NCI-H1694 treated with DMSO at 0.1 percent for 48 hours (cell line): ENCODE measurements at places on chromosomes 12 and 14.

GRCh38 chr14:34354556-34354955 lies 107.5 kb downstream of the SPTSSA start:
- DNase-seq, result peak; percentile 41

DNA sequence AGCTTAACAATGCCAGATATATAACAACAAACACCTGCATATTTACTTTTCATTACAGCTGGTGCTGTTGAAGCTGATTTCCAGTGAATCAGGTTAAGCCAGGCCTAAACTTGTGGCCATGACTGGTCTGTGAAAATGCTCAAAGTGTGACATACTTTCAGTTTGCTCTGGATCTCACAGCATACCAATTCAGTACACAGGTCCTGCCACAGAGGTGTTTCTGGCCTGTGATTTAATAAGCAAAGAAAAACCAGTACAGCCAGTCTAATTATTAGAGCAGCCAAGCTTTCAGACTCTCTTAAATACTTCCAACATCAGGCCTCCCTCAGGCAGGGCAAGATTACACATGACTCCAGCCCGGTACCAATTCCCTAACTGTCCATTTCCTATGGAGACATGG lies 27.4 kb upstream of the TMCC3 start:
- DNase-seq, result no peak

DNA sequence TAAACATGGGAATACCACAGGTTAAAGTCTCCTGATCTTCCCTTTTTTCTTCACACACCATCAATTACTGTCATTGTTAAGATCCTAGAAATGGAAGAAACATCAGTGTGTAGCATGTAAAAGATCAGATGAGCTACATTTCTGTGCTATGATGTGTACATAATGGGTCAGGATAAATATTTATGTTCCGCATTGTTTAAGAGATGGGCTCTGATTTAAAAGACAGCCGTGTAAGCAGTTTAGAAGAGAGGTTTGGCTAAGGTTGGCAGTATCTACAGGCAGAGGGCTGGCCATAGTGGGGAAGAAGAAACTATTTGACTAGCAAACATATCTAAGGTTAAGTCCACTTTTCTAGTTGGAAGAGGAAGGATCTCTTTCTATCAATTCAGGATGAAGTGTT lies 49.4 kb downstream of the LRRC9 start:
- no peak for DNase-seq

GRCh38 chr12:97464385-97465321 lies 2.0 kb downstream of the RMST start:
- no peak for DNase-seq

- no peak for DNase-seq
These were observed 37.0 kb downstream of the DTX1 start for GRCh38 chr12:113093409-113094101.

DNA sequence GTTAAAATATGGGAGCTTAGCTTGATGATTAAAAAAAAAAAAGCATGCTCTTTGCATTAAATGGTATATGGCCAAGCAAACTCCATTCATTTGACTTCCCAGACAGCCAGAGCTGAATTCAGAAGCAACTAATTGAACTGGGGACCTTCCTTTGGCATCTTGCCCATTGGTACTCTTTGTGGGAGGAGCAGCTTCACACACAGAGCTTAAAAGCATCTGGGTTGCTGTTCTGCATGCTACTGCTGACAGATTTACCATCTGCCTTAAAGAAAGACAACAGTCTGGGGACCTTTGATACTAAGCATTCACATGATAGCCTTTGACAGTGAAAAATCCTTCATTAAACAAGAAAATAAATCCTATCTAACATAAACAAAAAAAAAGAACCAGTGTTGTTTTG lies 977.9 kb downstream of the TMTC2 start:
- DNase-seq, result peak; percentile 77

GRCh38 chr14:91229743-91230200 lies 14.7 kb downstream of the GPR68 start:
- no peak for DNase-seq

- DNase-seq, result no peak
These were observed 14.4 kb downstream of the FGD6 start for GRCh38 chr12:95202691-95203486.

DNA sequence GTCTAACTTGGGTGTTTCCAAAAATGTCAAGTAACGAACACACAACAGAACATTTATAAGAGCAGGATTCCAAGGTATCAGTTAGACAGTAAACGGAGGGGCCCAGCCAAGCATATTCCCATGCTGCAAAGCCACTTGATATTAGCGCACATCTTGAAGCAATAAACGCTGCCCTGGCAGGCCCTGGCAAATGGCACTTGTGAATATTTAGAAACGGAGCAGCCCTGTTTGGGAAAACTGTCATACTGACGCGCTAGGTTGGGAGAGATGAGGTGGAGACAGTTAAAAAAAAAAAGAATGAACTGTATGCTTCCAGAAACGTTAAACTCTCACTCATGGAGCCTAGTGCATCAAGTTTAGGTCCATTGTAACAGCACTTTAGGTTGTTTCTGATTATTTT lies 9.3 kb downstream of the DGLUCY start:
- no peak for DNase-seq

GRCh38 chr12:90301561-90302133 lies 593.0 kb upstream of the ATP2B1 start:
- no peak for DNase-seq

DNA sequence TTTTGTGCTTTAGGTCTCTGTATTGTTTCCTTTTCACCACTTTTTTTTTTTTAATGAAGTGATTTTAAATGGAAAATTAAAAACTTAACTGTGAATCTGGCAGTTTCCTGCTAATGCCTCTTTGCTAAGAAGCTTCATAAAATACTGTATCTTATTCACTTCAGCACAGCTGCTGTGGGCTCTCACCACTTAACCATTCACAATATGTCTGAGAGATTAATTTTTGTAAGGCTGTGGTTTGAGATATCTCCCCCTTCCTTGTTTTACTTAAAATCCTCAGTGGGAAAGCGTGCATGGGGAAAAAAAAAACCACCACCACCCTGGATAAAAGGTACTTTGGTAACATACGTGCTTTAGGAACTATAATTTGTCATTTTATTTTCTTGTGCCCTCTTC lies 115.9 kb downstream of the ETV6 start:
- DNase-seq, result no peak

DNA sequence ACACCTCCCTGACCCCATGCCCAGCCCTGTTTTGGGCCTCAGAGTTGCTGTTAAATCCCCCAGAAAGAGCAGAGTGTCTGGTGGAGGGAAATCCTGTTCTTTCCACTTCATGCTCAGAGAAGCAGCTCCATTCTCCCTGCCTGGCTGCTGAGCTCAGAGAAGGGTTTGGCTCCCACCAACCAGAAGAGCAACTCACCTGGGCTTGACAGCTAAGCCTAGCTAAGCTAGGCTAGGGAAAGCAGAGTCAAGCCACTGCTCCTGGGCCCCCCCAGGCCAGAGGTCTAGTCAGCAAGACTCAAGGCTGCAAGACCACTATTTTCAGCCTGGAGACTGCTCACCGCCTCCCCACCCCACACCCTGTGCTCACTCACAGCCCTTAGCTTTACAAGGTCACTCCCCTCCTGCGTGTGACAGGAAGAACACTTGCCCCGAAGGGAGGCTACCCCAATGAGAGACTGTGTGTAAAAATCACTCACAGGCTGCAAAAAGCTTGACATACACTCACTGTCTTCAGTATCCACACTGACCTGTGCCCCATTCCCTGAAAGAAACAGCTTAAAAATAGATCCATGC lies 13.5 kb downstream of the GSC start:
- no peak for DNase-seq

DNA sequence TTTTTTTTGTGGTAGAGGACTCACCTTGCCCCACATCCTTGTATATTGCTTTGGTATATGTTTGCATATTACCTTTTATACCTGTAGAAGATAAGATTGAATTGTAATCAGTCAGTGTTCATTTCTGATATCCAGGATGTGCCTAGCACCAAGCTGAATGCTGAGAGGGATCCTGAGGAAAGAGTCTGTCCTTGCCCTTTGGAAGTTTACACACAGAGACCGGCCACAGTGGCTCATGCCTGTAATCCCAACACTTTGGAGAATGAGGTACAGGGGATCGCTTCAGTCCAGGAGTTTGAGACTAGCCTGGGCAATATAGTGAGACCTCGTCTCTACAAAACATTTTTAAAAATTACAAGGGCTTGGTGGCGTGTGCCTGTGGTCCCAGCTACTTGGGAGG lies 8.4 kb downstream of the ACVR1B start:
- DNase-seq, result no peak

GRCh38 chr12:85725991-85726390 lies 110.2 kb downstream of the RASSF9 start:
- DNase-seq, result no peak

DNA sequence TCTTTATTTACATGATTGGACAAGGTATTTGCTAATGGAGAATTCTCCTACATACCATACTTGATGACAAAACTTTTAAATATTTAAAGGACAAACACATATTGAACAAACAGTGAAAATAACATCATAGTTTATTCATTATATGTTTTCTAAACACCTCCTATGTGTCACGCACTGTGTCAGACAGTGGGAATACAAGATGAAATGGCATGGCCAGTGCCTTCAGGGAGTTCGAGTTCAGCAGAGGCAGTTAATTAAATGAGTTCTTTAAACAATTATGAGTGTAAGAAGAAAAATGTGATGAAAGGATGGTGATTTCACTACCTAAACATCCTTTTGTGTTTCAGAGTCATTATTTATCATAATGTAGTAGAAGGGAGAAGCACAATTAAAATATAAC lies 159.8 kb downstream of the KCNH5 start:
- DNase-seq, result no peak

- DNase-seq, result no peak
These were observed 16.1 kb downstream of the BIN2 start for GRCh38 chr12:51307655-51308593.

DNA sequence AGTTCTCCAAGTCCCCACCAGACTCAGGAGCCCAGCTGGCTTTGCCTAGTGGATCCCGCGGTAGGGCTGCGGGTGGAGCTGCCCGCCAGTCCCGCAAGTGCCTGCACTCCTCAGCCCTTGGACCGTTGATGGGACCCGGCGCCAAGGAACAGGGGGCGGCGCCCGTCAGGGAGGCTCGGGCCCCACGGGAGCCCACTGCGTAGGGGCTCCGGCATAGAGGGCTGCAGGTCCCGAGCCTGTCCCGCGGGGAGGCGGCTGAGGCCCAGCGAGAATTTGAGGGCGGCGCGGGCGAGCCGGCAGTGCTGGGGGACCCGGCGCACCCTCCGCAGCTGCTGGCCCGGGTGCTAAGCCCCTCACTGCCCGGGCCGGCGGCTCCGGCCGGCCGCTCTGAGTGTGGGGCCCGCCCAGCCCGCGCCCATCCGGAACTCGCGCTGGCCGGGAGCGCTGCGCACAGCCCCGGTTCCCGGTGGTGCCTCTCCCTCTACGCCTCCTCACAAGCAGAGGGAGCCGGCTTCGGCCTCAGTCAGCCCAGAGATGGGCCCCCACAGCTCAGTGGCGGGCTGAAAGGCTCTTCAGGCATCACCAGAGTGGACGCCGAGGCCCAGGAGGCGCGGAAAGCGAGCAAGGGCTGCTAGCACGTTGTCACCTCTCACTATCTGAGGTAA lies 452.4 kb upstream of the LRFN5 start:
- no peak for DNase-seq

GRCh38 chr14:62307844-62308243 lies 545.6 kb downstream of the SNAPC1 start:
- DNase-seq, result no peak

DNA sequence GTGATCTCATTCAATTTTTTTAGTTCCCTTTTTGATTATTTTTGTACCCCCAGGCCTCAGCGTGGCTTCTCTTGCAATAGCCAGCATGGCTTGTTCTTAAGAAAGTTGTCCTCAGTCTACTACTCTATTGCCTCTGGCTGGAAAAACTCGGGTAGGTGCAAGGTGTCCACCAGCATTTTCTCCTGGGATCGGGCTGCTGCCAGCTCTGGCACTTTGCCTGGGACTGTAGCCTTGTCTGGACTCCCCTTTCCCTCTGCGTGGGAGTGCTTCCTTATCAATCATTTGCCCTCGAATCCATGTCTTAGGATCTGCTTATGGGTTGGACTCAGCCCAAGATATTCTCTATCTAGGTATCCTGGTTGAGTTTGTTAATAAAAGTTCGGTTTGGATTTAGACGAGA lies 773.4 kb downstream of the DIO2 start:
- DNase-seq, result no peak

DNA sequence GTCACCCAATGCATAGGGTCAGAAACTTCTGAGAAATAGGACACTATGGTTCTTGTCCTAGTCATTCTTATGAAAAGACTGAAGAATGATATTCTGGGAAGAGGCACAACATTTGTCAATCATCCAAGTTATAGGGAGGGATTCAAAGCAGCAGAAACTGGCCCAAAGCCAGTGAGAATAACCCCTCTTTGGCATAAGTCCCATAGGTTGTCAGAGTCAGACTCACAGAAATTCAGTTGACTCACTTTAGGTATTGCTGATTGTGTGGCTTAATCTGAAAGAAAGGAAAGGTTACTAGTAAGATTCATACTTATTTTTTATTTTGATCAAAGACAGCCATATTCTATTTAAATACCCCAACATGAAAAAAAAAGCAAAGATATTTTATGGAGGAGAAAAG lies 151.0 kb downstream of the SRGAP1 start:
- peak; percentile 32 for DNase-seq

GRCh38 chr14:64929014-64929359 lies 13.6 kb downstream of the GPX2 start:
- no peak for DNase-seq

- no peak for DNase-seq
These were observed 10.2 kb downstream of the TRPV4 start for GRCh38 chr12:109822951-109823411.

GRCh38 chr12:118690506-118690905 lies 290.8 kb upstream of the SRRM4 start:
- DNase-seq, result peak; percentile 17

GRCh38 chr12:3896356-3896755 lies 23.2 kb upstream of the PARP11 start:
- DNase-seq, result no peak

- no peak for DNase-seq
These were observed 11.4 kb downstream of the PLEKHG6 start for GRCh38 chr12:6321905-6322304.

- DNase-seq, result no peak
These were observed 129.3 kb downstream of the ZFP36L1 start for GRCh38 chr14:68663385-68664076.

DNA sequence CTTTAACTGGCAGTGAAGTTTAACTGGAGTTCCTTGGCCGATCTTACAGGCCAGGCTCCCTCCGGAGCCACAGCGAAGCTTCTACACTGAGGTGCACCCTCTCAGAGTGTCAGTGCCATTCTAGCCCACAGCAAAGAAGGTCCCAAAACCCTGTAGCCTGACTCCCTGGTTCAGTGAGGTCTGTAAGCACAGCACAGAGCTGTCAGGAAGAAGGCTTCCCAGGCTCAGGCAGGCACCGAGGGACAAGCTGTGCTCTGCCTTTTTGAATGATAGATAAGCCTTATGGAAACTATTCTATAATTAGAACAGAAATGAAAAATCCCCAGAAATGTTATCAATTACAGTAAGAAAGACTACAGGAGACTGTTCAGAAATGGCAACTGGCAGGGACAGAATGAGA lies 40.2 kb downstream of the MOK start:
- no peak for DNase-seq

GRCh38 chr14:55706893-55707292 lies 126.9 kb downstream of the KTN1 start:
- DNase-seq, result no peak
